Melanocyte of skin (primary cell): ENCODE measurements at places on chromosomes 4 and X. TPM values are rescaled to one million over a fixed set of nuclear protein-coding genes. Genes with fewer than 3 reads are reported as not detected.

The FHIP1A gene
- total RNA-seq: 0.15 TPM in 1 of 2 replicates, not detected in the other

The ADAD1 gene
- not detected in 2 replicates for total RNA-seq

The GASK1B gene
- 12.7 and 32.1 TPM in 2 replicates for total RNA-seq

The MAP9 gene
- 8.3 and 12.0 TPM in 2 replicates for total RNA-seq

The HSFX4 gene
- not detected in 2 replicates for total RNA-seq

The SMIM31 gene
- 0.15 TPM in 1 of 2 replicates, not detected in the other for total RNA-seq

The UGT8 gene
- total RNA-seq: 12.4 and 45.4 TPM in 2 replicates

The VEGFD gene
- total RNA-seq: 0.34 and 1.1 TPM in 2 replicates

The DDIT4L gene
- total RNA-seq: 1.0 and 9.5 TPM in 2 replicates

The FAT4 gene
- 0.31 and 0.33 TPM in 2 replicates for total RNA-seq

The MXRA5 gene
- total RNA-seq: under 0.01 TPM in 2 replicates

The SNX25 gene
- total RNA-seq: 55.4 and 85.8 TPM in 2 replicates

The GAGE12F gene
- total RNA-seq: not detected in 2 replicates

The ADRA2C gene
- total RNA-seq: 0.15 and 0.33 TPM in 2 replicates

The COX7B2 gene
- total RNA-seq: not detected in 2 replicates

The ENAM gene
- total RNA-seq: not detected in 2 replicates

The PDE6B gene
- 0.15 and 0.67 TPM in 2 replicates for total RNA-seq

The BMPR1B gene
- 6.5 and 6.9 TPM in 2 replicates for total RNA-seq

The CXCL13 gene
- not detected in 2 replicates for total RNA-seq

The USP17L26 gene
- not detected in 2 replicates for total RNA-seq

The HPGD gene
- 7.7 and 23.0 TPM in 2 replicates for total RNA-seq

The IQSEC2 gene
- 8.4 and 8.6 TPM in 2 replicates for total RNA-seq

The CLNK gene
- total RNA-seq: not detected in 2 replicates

The UGT2B10 gene
- total RNA-seq: not detected in 2 replicates

The HSD17B13 gene
- under 0.01 and 0.31 TPM in 2 replicates for total RNA-seq

The RBMXL3 gene
- under 0.01 TPM in 1 of 2 replicates, not detected in the other for total RNA-seq

The SLC7A11 gene
- 179 and 303 TPM in 2 replicates for total RNA-seq

The TIMP1 gene
- total RNA-seq: 61.3 and 82.4 TPM in 2 replicates

The FAM47A gene
- not detected in 2 replicates for total RNA-seq

The NHSL2 gene
- total RNA-seq: not detected in 2 replicates

The DCAF4L1 gene
- total RNA-seq: under 0.01 and 0.34 TPM in 2 replicates

The CACNA1F gene
- total RNA-seq: under 0.01 TPM in 2 replicates

The POU3F4 gene
- total RNA-seq: not detected in 2 replicates

The ASB12 gene
- not detected in 2 replicates for total RNA-seq

The STS gene
- 3.0 and 4.0 TPM in 2 replicates for total RNA-seq

The NDUFB11 gene
- total RNA-seq: 50.6 and 54.1 TPM in 2 replicates

The HMGN5 gene
- total RNA-seq: 1.4 and 1.8 TPM in 2 replicates

The CLCN5 gene
- total RNA-seq: 28.0 and 38.9 TPM in 2 replicates

The PRDM8 gene
- total RNA-seq: 0.36 TPM in 1 of 2 replicates, not detected in the other
